AML-193 (cell line): ENCODE measurements at places on chromosomes 16 and 17.

DNA sequence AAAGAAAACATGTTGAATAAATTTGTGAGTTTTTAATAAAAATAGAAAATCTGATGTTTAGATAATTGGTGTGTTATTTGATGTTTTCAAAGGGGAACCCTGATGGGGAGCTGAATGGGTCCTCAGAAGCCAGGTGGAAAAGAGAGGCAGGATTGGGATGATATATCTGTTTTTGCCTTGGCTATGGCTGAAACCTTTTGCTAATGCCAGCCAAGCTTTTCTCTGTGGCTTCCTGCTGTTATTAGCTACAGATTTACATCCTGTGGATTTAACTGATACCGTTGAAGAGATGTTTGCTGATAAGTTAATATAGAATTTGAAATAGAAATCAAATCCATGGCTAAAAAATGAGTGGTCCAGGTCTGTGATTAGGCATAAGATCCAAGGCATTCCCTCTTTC, 4.2 kb upstream of the AATF start:
- no peak for DNase-seq

GRCh38 chr16:3759736-3760135, 42.4 kb upstream of the TRAP1 start:
- DNase-seq: no peak

DNA sequence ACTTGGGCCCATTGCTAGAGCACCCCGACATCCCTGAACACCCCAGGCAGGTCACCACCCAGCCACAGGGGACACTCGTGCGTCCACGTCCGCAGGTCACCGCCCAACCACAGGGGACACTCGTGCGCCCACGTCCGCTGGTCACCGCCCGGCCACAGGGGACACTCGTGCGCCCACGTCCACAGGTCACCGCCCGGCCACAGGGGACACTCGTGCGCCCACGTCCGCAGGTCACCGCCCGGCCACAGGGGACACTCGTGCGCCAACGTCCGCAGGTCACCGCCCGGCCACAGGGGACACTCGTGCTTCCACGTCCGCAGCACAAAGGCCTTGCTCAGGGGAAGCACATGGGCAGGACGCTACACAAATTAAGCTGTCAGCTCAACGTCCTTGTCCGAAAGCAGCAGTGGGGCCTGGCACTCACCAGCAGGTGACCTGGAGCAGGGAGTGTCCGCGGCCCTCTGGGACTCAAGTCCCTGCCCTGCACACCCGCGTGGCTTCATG, 17.7 kb downstream of the GALNS start:
- no peak for DNase-seq

DNA sequence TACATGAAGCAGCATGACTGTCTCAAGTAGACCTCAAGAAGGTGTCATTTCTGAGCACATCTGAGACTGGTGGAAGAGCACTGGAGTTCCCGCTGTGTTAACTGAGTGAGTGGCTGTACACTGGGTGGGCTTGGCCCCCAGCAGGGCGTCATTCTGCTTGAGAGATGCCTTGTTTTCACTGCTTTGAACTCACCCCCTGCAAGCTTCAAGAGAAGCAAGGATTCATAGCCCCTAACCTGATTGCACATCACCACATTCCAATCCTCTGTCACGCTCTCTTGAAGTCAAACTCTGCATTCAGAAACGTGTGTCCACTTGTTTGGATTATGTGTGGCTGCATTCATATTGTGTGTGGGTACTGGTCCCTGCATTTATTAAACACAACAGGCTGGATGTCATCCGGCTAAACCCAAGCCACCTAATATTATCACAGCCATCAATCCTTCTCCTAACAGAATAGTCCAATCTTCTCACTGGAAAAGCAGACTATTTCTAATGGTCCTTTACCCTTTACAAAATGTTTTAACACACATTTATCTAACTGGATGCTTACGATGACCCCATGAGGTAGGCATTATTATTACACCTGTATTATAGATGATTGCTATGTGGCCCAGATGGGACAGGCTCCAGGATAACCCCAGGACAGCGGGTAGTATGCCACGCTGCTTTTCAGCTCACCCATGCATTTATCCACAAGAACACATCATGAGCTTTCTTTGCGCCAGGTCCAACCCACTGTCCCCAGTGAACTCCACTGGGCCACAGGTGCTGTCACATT, 76.3 kb downstream of the USP31 start:
- DNase-seq: no peak

- DNase-seq: peak; percentile 79
Measured at GRCh38 chr17:34314279-34314678, 5.0 kb upstream of the CCL8 start.

- no peak for DNase-seq
Measured at GRCh38 chr16:82824408-82824807, 197.6 kb downstream of the CDH13 start.

DNA sequence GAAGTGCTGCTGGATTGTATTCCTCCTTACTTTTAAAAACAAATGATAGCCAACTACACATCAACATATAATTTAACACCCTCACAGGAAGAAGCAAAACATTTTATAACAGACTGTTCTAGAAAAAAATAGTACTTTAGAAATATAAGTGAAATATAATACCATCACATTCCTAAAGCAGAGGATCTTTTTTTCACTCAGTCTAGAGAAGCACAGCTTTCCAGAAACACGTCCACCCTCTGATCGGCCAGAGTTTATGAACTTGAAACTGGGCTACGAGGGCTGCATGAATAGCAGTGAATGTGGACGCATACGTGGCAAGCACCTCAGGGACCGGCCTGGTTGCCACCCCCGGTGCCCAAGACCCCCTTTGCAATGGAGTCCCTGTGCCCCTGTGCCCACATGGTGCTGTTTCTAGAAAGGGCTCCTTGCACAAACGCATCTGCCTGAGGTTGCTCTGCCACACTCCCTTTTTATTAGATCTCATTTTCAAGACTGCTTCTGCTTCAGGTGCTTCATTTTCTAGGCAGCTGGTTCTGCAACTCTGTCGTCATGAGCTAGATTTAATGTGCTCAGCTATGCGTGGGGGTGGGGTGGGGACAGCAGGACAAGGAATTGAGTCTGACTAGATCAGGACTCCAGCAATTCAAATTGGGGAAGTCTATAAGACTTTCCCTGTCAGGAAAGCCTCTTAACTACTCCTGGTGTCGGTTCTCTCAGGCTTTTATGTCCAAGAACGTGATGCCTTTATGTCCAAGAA, 29.1 kb upstream of the ERN1 start:
- no peak for DNase-seq

DNA sequence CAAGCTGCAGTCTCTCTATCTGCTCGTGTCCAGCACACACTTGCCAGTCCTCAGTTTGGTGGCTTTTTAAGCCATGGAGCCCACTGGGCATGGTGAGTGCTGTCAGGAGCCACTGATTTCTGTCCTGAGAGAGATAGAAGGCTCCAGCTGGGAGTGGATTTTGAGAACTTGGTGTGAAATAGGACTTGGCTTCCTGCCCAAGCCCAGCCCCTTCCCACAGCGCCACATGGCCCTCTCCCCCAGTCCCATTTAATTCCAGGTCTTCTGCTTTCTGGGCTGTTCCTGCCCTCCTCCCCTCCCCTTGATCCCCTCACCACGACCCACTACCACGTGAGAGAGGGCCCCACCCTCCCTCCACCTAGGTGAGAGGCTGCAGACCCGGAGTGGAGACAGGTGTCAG, 14.4 kb upstream of the ABCC3 start:
- no peak for DNase-seq

DNA sequence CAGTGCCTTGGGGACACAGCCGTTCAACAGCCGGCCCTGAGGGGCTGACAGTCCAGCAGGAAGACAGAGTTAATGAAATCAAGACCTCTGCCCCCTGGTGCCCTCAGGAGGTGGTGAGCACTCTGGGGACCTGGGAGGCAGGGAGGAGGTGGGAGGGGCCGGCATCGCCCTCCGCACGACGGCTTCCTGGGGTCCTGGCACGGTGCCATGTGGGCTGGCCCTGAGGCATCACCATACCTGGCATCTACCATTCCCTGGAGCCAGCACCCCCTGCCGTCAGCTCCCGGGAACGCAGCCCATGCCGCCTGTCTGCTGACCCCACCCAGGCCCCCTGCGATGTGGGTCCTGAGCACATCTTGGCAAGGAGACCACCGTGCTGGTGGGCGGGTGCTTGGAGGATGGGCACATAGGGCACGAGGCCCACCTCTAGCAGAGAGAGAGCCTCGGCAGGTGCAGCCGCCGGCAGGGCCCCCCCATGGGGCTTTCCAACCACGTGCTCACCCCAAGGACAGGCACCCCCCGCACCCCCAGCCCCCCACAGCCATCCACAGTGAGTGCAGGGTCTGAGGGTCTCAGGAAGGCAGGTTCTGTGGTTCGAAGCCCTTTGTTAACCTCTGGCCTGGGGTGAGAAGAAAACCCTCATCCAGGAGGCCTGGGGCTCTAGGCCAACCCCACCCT, 52.5 kb downstream of the ZFPM1 start:
- no peak for DNase-seq

DNA sequence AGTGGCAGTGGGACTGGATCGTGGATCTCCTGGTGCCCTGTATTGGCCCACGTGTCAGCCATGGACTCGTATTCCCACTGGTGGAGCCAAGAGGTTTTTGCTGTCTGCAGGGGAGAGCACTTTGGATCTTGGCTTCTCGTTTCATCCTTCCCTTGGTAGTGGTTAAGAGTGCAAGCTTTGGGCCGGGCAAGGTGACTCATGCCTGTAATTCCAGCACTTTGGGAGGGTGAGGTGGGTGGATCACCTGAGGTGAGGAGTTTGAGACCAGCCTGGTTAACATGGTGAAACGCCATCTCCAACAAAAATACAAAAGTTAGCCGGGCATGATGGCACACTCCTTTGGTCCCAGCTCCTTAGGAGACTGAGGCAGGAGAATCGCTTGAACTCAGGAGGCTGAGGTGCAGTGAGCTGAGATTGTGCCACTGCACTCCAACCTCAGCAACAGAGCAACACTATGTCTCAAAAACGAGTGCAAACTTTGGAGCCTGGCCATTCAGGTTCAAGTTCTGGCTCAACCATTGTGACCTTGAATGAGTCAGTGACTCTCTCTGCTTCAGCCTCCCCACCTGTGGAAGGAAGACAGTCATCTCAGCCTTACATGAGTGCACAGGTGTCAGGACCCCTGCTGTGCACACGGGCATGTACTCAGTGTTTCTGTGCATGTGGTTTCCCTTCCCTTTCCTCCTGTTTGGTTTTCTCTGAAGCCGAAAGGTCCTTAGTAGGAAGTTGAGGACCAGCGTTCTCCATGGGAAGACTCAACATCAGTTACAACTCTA, 57.4 kb downstream of the PLCG2 start:
- no peak for DNase-seq

- DNase-seq: no peak
Measured at GRCh38 chr16:84421081-84421937, 53.0 kb downstream of the ATP2C2 start.
